Hematopoietic multipotent progenitor cell treated with erythropoietin and hydrocortisone succinate and interleukin-3 and kit ligand, for 17 days (in vitro differentiated cells): ENCODE measurements at places on chromosomes 2 and 18.

- DNase-seq: no peak
Measured at GRCh38 chr2:62263076-62263715, 67.3 kb downstream of the B3GNT2 start.

- no peak for DNase-seq
Measured at GRCh38 chr2:234630801-234631261, 133.9 kb upstream of the ARL4C start.

DNA sequence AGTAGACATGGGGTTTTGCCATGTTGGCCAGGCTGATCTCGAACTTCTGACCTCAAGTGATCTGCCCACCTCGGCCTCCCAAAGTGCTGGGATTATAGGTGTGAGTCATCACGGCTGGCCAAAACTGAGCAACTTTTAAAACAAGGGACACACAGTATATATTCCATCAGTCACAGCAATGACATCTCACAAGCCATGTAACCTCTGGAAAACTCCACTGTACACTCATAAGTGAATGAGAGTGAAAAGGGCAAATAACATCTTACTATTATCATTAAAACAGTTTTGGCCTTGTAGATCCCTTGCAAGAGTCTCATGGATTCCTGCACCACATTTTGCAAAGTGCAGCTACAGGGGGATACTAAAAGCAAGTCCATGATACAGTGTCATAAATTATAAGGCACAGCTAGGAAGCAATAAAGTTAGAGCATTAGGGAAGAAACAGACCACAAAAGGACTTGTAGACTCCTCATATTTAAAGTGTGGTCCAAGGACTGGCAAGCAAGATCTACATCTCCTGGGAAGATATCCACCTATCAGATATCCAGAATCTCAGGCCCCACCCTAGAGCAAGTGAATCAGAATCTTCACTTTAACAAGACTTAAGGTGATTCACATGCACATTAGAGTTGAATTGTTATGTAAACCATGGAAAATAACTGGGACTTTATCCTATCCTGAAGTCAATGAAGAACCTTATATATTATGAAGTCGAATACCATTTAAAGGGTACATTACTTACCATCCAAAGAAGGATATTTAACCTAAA lies 5.7 kb downstream of the SMC6 start:
- DNase-seq: no peak

- no peak for DNase-seq
Measured at GRCh38 chr2:83615511-83615910, 843.6 kb downstream of the SUCLG1 start.

- no peak for DNase-seq
Measured at GRCh38 chr18:47215554-47216138, 35.8 kb downstream of the SKOR2 start.

DNA sequence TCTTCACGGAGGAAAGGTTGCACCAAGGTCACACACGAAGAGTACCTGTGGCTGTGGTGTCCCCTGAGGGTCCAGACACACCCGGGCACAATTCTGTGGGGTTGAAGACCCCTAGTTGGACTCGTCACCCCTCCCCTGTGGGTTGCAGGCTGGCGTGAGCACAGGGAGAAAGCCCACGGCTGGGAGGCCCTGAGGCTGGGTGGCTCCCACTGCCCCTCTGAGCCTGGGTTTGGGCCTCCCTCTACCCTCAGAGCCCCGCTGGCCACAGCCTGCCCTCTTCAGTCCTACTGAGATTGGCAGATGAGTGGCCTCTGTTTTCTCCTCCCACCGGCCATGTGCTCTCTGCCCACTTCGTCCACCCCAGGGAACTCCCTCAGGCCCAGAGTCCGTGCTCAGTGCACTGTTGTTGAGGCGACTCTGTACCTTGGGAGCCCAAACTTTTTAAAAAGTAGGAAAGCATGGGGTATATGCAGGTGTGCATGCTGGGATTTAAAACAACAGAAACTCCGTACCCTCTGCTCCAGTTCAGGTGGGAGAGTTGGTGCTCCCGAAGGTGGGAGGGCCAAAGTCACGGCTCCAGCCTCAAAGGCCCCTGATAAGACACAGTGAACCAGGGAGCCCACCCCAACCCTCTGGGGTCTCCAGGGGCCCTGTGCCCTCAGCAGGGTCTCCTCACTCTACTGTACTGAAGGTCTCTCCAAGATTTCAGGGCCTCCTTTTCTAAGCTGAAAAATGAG lies 19.1 kb downstream of the RAMP1 start:
- no peak for DNase-seq
